ENCODE measurements at places on chromosomes 11 and 22.

DNA sequence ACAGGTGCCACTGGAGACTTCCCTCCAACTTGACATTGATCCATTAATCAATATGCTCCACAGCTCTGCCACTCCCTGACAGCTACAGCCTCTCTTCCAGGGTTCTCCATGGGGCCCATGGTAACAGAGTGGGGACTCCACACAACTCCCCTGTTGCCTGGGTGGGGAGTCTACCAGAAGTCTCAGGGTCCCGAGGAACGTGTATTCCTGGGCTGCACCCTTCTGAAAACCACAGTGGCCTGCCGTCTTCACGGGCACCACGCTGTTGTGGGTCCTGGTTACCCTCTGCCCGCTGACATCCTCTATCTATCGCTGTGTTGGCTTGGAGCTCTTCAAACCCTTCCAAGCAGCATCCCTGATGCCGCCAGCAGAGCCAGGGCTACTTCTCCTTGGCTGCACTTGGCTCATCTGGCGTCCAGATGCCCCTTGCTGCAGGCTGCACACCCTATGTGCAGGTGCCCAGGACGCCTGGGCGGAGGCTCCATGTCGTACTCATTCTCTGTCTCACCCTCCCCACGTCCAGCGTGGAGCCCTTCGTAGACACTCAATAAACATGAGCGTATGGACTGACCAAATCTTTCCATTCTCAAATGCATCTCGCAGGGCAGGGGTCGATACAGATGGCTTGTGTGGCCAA lies 1341.8 kb downstream of the TBC1D22A start:
- DNase-seq, result no peak

DNA sequence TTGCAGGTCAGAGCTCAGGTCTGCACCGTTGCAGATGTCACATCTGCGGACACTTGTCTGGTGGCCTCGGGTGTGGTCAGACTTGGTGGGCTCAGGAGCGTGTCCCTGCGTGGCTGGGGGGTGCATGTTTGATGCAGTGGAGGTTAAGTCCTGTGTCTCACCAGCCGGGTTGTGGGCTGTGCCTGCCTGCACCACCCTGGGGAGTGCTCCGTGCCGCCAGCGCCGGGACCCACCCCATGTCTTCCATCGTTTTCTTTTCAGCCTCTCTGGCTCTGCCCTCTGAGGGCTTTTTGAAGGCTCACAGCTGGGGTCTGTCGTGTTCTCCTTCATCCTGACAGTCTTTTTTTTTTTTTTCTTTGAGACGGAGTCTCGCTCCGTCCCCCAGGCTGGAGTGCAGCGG lies 26.0 kb downstream of the PPIL2 start:
- no peak for DNase-seq

DNA sequence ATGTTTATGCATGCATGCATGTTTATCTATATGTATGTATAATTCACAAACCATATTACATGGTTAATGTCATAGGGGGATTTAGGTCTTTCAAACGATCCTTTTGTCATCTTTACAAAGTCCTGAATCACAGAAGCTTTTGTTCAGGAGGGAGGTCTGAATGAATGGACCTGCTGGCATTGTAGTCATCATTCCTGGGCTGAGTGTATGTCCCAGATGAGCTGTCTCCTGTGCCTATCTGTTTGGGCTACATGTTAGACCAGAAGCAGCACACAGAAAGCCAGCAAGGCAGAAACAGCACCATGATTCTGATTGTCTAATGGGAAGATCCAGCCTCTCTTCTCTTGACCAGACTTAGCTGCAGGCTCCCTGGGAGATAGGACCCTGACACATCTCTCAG lies 69.5 kb downstream of the ADM start:
- DNase-seq, result no peak

- DNase-seq, result no peak
Measured at GRCh38 chr11:2801711-2802388, 83.7 kb downstream of the CDKN1C start.

GRCh38 chr22:46043816-46044620 lies 67.1 kb upstream of the WNT7B start:
- DNase-seq, result no peak

GRCh38 chr11:8315463-8315862 lies 51.8 kb upstream of the LMO1 start:
- no peak for DNase-seq

Data from Jurkat, Clone E6-1 (cell line).